ENCODE measurements at places on chromosomes 2 and 18.

- no peak for DNase-seq
These were observed 7.2 kb upstream of the HNMT start for GRCh38 chr2:137957033-137957432.

DNA sequence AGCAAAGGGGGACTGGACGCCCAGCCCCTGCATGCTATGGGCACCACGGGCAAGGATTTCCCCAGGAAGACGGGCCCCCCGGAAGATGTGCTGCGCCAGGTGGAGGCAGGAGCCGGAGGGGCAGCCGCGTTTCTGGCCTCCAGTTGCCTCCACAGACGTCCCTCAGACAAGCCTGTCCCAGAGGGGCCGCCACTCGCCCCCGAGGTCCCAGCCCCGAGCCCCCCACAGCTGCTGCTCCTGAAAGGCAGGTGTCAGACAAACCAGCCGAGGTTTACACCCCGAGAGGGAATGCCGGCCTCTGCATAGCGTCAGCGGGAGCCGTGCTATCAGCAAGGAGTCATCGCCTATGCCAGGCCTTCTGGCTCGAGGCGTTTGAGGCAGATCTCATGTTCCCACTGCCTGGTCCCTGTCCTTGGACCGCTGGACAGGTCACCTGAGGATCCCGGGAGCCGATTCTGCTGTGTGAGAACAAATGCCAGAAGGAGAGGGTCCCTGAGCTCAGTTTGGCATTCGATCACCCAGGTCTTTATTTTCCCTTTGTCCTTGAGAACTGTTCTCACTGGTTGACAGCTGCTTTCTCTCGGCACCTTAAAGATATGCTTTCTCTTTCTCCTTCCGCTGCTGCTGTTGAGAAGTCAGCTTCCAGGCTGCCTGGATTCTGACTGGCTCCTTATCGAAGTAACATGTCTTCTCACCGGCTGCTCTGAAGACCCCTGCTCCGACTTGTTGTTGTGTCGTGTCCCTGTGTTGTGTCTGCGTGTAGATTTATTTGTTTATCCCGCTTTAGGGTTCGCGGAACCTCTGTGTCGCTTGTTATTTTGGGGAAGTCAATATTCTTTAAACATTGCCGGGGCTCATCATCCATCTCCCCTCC, 20.6 kb downstream of the CROCC2 start:
- DNase-seq: no peak

GRCh38 chr18:62409821-62410220, 84.7 kb downstream of the TNFRSF11A start:
- DNase-seq: no peak

DNA sequence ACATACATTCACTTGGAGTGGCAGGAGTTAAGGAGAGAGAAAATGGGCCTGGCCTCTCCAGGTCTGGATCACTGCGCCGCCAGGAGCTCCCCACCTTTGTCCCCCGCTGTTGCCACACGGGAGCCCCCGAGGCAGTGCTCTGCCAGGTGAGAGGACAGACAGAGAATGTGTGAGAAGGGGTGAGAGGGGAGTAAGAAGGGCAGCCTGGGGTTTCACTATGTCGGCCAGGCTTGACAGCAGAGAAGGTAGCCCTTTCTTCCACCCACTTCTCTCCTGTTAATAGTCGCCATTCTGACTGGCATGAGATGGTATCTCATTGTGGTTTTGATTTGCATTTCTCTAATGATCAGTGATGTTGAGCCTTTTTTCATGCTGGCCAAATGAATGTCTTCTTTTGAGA, 26.2 kb upstream of the ARHGEF4 start:
- DNase-seq: no peak

DNA sequence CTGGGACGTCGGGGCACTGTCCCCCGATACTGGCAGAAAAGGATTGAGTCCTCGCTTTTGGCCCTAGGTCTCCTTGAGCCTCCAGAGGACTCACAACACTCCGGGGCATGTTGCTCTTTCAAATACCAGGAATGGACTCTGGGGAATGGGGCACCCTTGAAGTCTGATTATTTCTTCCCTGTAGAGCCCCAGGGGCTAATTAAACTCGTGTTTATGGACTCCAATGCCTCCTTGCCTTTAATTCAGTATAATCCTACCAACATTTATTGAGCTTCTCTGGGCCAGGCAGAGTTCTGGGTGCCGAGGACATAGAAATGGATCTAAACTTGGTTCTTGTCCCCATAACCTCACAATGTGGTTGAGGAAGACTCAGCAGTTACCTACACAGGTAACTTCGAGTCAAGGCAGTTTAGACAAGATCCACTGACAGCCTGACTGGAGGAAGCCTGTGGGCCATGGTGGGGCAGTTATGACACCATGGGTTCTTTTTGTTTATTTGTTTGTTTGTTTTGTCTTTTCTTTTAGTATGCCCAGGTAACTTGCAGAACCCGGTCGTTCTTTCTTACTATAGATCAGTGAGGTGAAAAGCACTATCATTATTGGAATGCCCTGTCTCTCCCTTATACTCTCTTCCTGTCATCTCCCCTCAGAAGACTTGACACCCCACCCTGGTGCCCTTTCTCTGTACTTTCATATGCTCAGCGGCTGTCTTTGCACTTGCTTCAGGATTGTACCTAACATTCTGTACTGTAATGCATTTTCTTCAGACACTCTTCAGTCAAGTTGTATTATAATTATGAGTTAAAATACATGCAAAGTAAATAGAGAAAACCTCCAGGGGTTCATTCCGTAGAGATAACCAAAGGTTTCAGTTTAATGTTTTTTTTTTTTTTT, 3.2 kb downstream of the CFLAR start:
- DNase-seq: no peak

GRCh38 chr2:120556911-120557310, 178.8 kb upstream of the GLI2 start:
- no peak for DNase-seq

All from stimulated activated CD8-positive, alpha-beta memory T cell treated with anti-CD3 and anti-CD28 coated beads, Interleukin-7, amount 100 ng/mL, for 1 hour (primary cell).